GM18507 (cell line): ENCODE measurements at places on chromosomes 2 and 18.

GRCh38 chr2:72116081-72116533 lies 31.6 kb downstream of the CYP26B1 start:
- no peak for DNase-seq

DNA sequence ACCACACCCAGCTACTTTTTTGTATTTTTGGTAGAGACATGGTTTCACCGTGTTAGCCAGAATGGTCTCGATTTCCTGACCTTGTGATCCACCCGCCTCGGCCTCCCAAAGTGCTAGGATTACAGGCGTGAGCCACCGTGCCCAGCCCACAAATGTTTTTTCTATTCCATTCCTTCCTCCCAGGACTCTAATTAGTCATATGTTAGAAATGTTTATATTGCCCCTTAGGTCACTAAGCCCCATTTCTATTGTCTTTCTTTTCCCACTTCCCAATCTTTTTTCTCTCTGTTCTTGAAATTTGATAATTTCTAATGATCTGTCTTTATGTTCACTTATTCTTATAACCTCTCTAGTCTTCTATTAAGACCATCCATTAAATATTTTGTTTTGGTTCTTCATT lies 31.3 kb upstream of the CDCA7 start:
- no peak for DNase-seq

DNA sequence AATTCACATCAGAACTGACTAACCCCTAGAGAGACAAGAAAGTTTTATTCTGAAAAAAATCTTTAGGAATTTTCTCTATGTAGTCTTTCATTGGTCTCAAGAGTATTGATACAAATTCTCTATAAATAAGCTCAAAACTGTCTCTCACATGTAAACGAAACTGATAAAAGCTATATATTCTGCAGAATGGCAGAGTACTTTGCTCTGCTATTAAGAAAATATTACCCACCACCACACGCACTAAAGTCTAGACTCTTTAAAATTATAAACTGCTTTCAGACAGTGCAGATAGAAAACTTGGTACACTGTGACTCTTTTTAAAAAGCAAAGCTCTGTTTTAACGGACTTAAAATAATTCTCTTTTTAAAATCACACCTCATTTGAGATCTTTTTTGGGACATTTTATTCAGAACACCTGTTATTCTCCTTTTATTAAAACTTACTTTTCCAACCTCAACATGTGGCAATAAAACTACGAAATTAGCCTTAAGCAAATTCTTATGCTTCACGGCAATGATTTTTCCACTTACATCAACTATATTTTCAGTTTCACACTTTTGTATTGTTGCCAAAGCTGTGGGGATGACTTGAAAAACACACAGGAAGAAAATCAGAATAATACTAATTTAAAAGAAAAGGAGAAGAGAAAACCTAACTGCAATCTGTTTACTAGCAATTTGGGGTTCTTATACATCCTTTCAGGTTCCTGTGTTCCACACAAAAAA lies 58.0 kb downstream of the CCDC88A start:
- DNase-seq = no peak

- DNase-seq = no peak
These were observed 45.5 kb upstream of the SLC8A1 start for GRCh38 chr2:40497251-40497859.

- no peak for DNase-seq
These were observed 1638.9 kb downstream of the LRP1B start for GRCh38 chr2:140491876-140492275.

- no peak for DNase-seq
These were observed 85.2 kb downstream of the GLI2 start for GRCh38 chr2:120820953-120821279.

DNA sequence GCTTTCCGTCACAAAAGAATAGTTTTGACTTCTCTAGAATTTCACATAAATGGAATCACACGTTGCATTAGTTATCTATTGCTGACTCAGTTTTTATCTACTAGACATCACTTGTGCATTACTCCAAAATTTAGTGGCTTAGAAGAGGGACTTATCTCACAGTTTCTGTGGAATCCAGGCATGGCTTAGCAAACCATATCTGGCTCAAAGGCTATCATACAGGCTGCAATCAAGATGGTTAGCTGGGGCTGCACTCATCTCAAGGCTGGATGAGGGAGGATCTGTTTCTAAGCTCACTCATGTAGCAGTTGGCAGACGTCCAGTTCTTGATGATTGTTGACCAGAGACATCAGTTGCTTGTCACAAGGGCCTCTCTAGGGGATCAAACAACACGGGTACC lies 6.6 kb upstream of the DSC3 start:
- DNase-seq = no peak

GRCh38 chr18:36772241-36772723 lies 56.5 kb downstream of the TPGS2 start:
- no peak for DNase-seq

- no peak for DNase-seq
These were observed 9.6 kb downstream of the CROCC2 start for GRCh38 chr2:240915526-240916341.

DNA sequence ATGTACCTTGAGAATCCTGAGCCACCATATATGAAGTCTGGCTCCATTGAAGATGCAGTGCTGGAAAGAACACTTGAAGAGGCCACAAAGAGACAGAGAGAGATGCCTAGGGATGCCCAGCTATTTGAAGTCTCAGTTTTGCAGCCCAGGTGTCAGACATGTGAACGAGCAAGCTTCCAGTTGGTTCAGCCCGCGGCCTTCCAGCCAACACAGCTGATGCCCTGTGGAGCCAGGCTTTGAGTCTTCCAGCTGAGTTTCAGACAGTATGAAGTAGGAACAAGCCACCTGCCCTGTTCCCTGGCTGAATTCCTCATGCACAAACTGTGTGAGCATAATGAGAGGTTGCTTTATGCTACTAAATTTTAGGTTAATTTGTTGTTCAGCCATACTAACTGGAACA lies 108.8 kb downstream of the SPHKAP start:
- no peak for DNase-seq

DNA sequence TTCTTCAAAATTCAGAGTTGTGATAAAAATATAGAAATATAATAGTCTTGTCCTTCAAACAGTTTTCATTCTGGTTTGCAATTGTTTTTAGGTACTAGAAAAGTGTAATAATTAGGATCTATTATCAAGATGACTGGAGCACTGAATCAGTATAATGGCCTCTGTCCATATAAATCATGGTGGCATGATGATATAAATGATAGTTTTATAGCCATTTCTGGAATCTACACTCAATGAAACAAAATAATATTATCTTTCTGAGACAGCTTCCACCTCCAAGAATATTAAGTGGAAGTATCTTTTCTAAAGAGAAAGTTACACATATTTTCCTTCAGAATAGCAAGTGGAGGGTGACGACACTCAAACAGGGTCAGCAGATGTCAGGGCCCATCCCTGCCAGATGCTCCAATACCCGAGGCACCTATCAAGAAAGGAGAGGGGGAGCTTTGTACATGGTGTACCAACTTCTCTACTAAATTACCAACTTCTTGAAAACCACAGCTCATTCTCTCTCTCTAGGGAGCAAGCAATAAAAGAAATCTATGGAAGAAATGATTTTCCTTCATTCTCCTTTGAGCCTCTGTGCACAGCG lies 882.7 kb upstream of the CHAC2 start:
- DNase-seq = no peak

- no peak for DNase-seq
These were observed 44.8 kb downstream of the PAX8 start for GRCh38 chr2:113233593-113234550.

GRCh38 chr2:211854832-211855231 lies 683.8 kb downstream of the ERBB4 start:
- DNase-seq = no peak

DNA sequence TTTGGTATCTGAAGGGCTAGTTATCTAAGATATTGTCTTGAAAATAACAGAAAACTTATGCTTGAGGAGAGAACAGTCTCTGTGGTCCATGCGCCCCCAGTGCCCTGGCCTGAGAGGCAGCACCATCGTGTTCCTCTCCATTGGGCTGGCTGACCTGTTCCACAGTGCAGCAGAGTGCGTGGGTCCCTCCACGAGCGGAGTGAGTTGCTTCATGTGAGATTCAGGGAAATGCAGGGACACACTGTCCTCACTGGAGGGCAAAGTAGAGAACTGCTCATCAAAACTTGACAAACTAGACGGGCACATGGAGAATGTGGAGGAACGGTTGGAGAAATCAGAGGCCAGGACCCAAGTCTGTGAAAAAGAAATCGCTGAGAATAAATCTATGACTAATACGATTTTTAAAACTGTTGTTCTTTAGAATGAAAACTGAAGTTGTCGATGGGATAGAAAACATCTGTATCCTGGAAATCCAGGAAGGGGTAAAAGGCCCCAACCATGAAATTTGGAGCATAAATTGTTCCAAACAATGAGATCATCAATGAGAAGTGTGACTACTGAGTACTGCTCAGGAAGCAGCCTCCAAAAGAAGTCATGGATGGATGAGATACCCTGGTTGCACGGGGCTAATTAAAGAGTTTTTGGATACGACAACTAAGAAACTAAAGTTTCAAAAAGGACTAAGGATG lies 58.1 kb downstream of the REV1 start:
- DNase-seq = no peak

- no peak for DNase-seq
These were observed at the start of gene CELF4 for GRCh38 chr18:37565101-37565976. CELF4 (minus strand) TSS chr18:37565798.

DNA sequence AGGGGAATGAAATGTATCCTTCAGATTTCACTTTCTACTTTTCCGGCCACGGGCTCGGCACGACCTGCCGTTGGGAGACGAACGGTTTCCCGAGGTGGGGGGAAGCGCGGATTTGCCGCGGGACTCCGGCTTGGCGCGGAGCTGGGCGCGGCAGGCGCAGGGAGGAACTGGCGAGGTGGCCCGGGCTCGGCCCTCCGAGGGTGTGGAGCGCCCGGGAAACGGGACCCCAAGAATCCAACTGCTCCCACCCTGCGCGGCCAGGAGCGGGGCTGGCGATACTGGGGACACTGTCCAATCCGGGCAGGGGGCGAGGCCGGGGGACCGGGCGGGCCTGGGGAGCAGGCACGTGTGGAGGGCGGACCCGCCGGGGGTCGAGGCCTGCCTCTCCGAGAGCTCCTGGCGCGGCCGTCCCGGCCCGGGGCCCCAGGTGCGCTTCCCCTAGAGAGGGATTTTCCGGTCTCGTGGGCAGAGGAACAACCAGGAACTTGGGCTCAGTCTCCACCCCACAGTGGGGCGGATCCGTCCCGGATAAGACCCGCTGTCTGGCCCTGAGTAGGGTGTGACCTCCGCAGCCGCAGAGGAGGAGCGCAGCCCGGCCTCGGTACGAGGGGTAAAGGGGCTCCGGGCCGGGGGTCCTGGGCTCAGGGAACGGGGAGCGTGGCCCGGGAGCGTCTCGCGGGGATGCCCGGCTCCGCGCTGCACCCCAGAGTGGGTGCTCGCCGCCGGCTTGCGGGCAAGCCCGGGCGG lies at the start of gene ANXA4:
Gene ANXA4, plus strand, starts transcription at position 560 of the 747 bp plus-strand sequence. CDS start 39,432 bp downstream, outside the sequence.
- DNase-seq = peak; percentile 54

DNA sequence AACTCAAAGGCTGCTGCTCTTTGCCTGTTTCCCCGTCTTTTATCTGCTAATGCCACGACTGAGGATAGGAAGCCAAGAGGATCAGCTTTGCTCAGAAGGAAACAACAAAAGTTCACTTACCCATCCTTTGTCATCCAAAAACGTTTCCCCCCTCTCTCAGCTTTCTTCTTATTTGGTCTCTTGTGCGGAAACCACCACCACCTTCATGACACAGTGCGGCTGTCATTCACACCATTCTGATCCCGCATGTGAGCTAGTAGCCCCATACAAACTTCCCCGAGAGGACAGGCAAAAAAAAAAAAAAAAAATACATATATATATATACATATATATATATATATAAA lies 656 bp downstream of the LRRTM4 start:
- DNase-seq = no peak

DNA sequence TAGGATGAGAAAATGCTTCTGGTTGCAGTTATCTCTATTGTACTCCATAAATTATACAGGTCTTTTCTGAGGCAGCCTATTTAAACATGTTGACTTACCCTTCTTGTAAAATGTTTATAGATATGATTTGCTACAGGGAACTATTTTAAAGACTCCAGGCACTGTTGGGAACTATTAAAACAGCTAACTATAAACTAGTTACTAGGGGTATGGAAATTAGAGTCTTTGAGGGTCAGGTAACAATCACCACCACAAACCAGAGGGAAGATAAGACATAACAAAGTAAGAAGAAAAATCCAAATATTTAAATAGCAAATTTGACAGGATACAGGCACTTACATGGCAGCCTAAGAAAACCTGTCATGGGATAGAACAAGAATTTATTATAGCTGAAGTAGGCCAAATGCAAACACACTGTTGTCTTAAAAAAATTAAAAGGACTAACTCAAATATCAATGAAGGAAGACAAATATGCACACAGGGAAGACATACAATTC lies 251.0 kb upstream of the CWC22 start:
- DNase-seq = no peak

DNA sequence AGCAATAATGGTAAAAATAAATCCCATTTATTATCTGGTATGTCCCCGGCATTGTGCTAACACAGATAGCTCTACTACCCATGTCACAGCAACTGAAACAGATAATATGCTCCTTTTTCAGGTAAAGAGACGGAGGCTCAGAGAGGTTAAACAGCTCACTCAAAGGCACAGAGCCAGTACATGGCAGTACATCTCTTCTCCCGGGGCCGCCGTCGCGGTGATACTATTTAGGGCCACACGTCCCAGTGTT lies 693 bp upstream of the PDK1 start:
- no peak for DNase-seq

GRCh38 chr18:13868501-13869271 lies 44.7 kb downstream of the MC5R start:
- DNase-seq = no peak

DNA sequence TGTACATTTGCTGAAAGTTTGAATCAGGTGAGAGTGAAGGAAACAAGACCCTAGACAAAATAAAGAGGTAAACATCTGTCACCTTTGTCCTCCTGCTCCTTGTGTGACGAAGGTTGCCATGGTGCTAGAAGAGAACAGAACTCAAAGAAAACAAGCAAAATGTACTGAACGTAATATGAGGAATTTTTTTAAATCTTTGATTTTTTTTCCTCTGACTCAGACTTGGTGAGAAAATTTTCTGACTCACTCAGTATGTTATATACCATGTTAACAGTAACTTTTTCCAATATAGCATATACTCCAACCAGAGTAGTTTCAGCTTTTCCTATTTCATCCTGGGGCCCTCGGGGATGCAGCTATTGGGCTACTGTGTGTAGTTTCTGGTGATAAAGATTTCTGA lies 2114.6 kb upstream of the PIK3C3 start:
- DNase-seq = no peak
